ENCODE measurements at places on chromosomes 3 and 15.

DNA sequence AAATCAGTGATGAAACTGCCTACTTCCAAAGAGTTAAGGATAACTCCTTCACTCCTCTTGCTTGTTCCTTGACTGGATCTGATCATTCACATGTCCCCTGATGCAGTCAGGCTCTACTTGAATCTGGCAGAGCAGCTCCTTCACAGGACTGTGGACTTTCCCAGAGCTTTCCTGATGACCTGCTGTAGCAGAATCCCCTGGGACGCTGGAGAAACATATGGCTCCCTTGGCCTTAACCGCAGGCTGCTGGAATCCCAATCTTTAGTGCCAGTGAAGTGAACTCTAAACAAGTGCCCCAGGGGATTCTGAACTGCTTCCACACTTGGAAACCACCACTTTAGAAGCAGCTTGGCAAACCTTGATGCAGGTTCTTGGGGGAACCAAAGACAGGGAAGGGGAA, 217.8 kb downstream of the CHST2 start:
- no peak for DNase-seq

- DNase-seq: no peak
These were observed 5.8 kb downstream of the FMN1 start for GRCh38 chr15:33188641-33189257.

GRCh38 chr3:157542711-157543500, 39.7 kb upstream of the VEPH1 start:
- peak; percentile 52 for DNase-seq

DNA sequence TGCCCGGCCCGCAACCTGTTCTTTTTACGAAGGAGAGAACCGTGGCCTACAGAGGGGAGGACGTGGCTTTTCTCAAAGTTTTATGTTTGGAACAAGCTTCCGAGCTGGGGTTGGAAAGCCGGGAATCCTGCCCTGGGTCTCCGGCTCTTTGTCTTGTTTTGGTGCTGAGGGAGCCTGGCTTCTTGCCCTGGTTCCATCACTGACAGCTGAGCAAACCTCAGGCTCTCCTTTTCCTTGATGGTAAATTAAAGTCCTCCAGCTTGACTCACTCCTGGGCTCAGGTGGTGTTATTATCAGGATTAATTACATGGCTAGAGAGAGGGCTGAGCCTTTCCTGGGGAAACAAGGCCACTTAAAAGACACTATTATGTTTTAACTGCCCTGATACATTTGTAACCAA, 289.5 kb upstream of the RGMA start:
- DNase-seq: no peak

- no peak for DNase-seq
These were observed 58.7 kb downstream of the TPRA1 start for GRCh38 chr3:127531821-127532220.

DNA sequence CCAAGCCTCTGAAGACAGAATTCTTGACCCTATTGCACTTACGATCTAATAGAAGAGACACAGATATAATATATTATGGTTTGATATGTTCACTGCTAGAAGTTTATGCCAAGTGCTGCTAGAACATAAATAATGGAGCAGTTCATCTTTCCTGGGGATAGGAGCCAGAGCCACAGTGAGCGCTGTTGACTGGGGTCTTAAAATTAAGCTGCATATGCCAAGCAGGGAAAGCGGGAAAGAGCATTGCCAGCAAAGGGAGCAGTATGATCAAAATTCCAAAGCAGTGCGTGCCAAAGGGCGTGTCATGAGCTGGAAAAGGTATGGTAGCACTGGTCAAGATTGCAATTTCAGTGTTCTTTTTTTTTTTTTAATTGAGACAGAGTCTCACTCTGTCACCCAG, 49.1 kb upstream of the ABHD2 start:
- DNase-seq: no peak

DNA sequence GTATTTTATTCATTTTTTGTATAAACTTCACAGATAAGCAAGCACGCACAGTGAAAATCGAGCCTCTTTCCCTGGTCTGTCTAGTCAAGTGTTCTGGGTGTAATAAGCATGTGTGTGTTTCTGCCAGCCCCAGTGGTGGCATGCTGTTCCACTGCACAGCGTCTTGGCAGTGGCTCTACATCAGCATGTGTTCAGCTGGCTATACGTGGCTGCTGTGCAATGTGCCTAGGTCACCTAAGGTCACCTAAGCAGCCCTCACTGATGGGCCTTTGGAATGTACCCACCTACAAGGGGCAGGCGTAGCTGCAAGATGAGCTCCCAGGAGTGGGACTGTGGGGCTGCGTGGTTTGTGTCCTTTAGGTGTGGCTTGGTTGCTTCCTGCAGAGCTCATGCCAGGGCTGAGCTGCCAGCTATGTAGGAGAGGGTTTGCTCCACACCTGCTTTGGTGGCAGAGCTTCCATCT, 4.9 kb downstream of the LIMD1 start:
- DNase-seq: no peak

DNA sequence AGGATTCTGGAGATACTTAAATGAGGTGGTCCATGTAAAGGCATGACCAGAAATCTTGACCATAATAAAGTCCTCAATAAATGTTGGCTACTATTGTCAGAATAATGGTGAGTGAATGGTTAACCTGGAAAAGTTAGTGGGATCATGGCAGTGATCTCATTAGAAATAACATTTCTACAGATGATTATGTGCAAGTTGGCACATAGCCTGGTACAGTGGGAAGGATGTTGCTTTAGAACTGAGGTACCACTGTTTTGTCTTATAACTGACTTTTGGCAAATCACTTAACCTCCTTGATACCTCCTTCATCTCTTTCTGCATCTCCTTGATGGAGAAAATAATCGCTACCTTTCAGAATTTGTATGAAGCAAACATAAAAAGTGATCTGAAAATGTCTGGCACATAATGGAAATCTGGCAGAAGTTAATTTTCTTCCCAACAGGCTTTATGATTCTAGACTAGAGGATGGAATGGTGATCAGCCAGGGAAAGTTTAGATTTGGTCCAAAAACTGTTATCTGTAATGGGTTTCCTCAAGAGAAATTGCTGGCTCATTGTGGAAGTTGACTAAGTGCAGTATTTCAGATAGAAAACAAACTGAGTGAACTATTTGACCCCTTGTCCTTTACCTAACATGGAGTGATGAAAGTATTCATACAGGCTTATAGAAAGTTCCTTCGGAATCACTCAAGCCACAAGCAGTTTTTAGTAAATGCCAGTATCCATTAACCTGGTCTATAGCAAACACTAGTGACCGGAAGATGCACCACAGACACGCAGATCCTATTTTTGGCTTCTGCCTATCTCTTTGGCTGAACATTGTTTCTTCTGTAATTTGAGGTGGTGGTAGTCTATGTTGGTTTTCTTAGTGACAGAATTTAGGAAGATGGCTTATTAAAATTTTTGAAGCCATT, 449.6 kb upstream of the TGFBR2 start:
- DNase-seq: no peak

- no peak for DNase-seq
These were observed 48.7 kb upstream of the NR2E3 start for GRCh38 chr15:71761649-71762048.

GRCh38 chr3:29088579-29088978, 192.3 kb upstream of the RBMS3 start:
- DNase-seq: no peak

DNA sequence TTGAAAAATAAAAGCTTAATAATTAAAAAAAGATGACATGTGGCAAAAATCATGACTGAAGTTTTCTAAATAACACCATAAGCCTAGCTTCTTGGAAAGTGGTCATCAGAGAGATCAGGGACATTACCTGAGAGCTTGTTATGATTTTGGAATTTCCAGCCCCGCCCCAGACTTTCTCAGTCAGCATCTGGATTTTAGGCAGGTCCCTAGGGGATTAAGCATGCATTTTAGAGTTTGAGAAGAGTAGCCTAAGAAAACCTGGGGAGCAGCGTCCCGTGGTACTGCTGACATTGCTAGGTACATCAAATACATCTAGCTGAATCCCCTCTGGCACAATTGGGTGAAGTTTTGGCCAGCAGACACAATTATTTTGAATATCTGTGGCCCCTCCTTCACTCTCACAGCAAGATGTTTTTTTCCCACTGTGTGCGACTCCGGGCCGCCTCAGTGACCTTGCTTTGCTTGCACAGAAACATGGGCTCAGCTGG, 58.7 kb upstream of the MEF2A start:
- DNase-seq: no peak

DNA sequence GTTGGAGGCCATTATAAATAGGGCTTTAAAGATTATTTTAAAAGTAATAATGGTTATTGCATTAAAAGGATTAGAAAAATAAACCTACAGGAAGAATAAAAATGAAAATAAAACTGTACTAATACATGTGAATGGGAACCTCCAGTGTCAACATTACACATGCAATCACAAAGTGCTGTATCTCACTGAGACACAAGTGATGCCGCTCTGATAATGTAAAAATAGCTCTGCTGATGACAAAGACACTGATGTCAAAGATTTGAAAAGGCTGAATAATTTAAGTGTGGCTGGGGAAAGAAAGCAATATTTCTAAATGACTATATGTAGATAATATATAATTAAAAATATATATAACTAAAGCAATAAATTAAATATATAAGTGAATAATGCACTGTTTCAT, 129.1 kb upstream of the RAP2B start:
- DNase-seq: no peak

- DNase-seq: no peak
These were observed 125.6 kb upstream of the CRBN start for GRCh38 chr3:3305084-3305483.

GRCh38 chr15:78873793-78874765, 1.4 kb downstream of the MORF4L1 start:
- no peak for DNase-seq

GRCh38 chr15:91922646-91923547, 69.4 kb downstream of the SLCO3A1 start:
- DNase-seq: no peak

- DNase-seq: no peak
These were observed 418.0 kb downstream of the PLCL2 start for GRCh38 chr3:17302774-17303173.

GRCh38 chr3:123792473-123793201, 91.5 kb downstream of the MYLK start:
- no peak for DNase-seq

- DNase-seq: no peak
These were observed 330.5 kb downstream of the ROBO2 start for GRCh38 chr3:77370413-77370812.

GRCh38 chr15:31080591-31081014, 20.9 kb downstream of the TRPM1 start:
- peak; percentile 44 for DNase-seq

GRCh38 chr15:78200276-78200930, 34.0 kb downstream of the ACSBG1 start:
- no peak for DNase-seq

DNA sequence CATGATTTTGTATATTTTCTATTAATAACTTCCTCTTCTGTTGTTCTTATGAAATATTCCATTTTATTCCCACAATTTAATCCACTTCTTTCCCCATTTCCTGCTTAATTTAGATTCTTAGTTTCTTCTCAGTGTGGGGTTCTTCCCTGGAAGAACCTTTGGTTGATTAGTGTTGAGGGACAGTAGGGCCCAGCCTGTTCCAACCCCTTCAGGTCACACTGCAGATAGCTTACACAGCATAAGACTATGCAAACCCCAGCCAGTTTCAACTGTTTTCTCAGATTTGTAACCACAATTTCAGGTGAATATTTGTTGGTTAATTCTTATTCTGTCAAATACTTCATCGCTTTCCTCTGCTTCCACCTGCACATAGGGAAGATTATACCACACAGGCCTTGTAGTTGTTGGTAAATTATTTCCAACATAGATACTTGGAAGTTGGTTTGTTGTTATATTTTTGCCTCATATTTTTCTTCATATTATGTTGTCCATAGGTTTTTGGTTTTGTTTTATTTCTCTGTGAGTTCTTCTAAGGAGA, 34.7 kb downstream of the AADACL2 start:
- no peak for DNase-seq

DNA sequence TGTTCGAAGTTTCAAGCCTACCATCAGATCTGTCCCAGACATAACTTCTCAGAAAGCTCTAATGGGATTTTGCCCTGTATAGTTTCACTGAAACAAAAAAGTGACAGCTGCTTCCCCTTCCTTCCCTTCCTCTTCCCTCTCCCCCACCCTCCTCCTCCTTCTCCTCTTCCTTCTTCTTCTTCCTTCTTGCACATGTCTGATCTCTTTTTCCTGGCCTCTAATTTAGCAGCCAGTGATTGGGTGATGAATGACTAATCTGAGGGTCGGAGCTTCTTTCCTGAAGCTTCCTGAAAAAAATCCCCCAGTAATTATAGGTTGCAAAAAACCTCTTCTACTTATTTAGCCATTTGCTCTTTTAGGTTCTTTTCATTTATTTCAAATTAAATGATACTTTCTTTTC, 168.7 kb downstream of the POTEB3 start:
- DNase-seq: no peak

GRCh38 chr3:32432711-32433530, 41.3 kb downstream of the CMTM7 start:
- no peak for DNase-seq

DNA sequence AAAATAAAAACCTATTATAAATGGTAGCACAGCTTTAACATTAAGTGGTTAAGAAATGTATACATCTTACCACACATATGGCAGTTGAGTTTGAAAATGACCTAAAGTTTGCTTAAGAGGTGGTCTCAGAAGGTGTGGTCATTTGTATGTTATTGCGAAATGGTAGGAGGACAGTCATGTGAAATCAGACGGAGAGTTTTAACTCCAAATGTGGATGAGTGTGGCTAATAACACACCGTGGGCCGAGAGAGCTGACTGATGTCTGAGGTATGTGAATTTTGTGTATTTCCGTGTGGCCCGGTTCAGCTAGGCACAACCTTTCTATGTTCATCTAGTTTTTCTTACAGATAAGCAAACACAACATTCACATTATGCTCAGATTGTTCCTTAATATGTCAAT, 71.9 kb downstream of the ARNT2 start:
- DNase-seq: no peak

- DNase-seq: no peak
These were observed 67.7 kb upstream of the GSK3B start for GRCh38 chr3:120161902-120162301.

GRCh38 chr15:40593165-40593564, 884 bp upstream of the KNL1 start:
- no peak for DNase-seq

DNA sequence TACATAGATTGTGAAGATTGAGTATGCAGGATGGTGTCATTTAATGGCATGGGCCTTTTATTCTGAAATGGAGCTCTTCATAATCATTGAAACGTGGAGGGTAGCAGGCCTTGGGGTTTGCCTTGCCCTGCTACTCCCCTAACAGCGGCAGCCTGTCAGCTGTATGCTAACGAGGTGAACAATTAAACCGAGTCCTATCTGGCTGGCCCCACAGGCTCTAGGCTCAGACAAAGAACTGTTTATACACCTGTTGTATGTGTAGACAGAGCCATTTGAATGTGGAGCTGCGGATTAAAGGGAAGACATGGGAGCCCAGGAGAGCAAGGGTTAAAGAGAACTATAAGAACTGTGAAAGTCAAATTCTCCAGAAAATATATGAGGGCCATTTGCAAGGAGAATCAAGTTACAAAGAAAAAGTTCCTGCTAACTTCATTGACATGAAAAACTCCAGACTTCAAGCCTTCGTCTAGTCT, 116.7 kb upstream of the CGNL1 start:
- DNase-seq: no peak
